ENCODE measurements at places on chromosomes 3 and 15.

GRCh38 chr3:156030723-156031122, 89.7 kb upstream of the KCNAB1 start:
- no peak for DNase-seq

- no peak for DNase-seq
These were observed 28.0 kb upstream of the TMOD3 start for GRCh38 chr15:51801391-51801835.

DNA sequence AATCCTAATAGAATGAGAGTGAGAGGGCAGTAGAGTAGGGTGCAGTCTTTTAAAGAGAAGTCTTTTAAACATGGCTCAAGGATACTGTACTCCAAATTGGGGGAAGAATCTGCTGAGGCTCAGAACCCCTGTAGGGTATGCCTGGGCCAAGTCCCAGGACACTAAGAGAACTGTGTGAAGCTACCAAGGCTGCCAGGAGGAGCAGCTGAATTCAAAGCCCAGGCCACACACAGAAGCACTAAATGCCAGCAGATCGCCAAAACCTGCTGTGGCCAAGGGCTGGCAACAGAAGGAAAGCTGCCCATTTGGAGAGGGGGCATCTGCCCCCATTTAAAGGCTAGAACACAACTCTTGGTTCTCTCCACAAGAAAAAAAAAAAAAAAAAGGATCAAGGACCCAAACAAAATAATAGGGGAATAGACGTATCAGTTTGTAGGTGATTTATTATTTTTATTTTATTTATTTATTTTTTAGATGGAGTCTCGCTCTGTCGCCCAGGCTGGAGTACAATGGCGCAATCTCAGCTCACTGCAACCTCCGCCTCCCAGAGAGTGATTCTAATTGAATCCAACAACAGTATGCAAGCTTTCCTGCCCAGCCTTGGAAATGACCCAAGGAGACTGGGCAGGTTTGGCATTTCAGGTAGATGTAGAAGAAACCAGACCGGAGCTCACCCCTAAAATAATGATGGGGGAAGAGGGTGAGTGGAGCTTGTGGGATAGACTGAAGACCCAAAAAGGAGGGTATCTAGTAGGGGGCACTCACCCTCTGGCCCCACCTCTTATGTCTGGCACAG, 279.0 kb upstream of the WNT5A start:
- no peak for DNase-seq

- DNase-seq = no peak
These were observed 87.0 kb upstream of the STT3B start for GRCh38 chr3:31445701-31446100.

GRCh38 chr3:83189634-83190033, 1428.2 kb upstream of the GBE1 start:
- DNase-seq = no peak

DNA sequence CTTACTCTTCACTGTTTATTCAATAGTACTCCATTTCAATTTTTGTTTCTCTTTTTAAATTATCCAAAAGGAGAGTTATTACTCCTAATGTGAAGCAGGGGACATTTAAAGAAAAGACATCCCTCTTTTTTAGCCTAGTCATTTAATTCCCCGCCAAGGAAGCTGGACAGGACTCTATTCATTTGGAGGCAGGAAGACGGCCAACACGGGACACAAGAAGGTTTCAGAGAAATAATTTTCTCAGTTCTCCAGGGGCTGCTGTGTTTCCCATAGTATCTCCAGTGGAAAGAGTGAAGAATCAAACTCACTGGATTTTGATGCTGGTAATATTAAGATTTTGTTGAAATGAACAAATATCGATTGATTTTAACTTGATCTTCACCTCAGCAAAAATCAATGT, 833.7 kb downstream of the ROBO2 start:
- DNase-seq = no peak

GRCh38 chr3:122169911-122170310, 13.6 kb upstream of the CASR start:
- DNase-seq = no peak

GRCh38 chr3:194103505-194103904, 32.4 kb upstream of the HES1 start:
- no peak for DNase-seq

- no peak for DNase-seq
These were observed 253.3 kb downstream of the TJP1 start for GRCh38 chr15:29568840-29569532.

GRCh38 chr3:194277786-194278130, 73.4 kb downstream of the CPN2 start:
- no peak for DNase-seq

- DNase-seq = no peak
These were observed 64.5 kb downstream of the PIK3R4 start for GRCh38 chr3:130682131-130682530.

DNA sequence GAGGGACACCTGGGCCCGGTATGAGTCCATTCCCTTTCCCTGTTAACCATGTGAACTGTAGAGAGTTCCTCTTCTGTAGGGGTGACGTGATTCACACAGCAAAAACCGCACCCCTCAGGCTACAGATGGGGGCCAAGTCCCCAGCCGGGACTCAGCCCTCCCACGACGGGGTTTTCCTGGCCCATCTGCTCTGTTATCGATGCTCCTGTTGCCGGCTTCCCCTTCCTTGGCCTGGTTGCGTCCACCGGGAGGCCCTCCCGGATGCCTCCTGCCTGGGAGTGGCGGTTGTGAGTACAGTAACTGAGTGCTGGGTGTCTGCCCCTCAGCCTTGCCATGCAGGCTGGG, 817 bp upstream of the PLXNA1 start:
- no peak for DNase-seq

- no peak for DNase-seq
These were observed 47.6 kb downstream of the SSR3 start for GRCh38 chr3:156507285-156507684.

GRCh38 chr3:3053974-3054373, 56.2 kb downstream of the IL5RA start:
- no peak for DNase-seq
